ENCODE measurements at places on chromosomes 11 and 22. TPM values are rescaled to one million over a fixed set of nuclear protein-coding genes. Genes with fewer than 3 reads are reported as not detected.

The KRTAP5-11 gene
- 5.4 TPM for total RNA-seq

DNA sequence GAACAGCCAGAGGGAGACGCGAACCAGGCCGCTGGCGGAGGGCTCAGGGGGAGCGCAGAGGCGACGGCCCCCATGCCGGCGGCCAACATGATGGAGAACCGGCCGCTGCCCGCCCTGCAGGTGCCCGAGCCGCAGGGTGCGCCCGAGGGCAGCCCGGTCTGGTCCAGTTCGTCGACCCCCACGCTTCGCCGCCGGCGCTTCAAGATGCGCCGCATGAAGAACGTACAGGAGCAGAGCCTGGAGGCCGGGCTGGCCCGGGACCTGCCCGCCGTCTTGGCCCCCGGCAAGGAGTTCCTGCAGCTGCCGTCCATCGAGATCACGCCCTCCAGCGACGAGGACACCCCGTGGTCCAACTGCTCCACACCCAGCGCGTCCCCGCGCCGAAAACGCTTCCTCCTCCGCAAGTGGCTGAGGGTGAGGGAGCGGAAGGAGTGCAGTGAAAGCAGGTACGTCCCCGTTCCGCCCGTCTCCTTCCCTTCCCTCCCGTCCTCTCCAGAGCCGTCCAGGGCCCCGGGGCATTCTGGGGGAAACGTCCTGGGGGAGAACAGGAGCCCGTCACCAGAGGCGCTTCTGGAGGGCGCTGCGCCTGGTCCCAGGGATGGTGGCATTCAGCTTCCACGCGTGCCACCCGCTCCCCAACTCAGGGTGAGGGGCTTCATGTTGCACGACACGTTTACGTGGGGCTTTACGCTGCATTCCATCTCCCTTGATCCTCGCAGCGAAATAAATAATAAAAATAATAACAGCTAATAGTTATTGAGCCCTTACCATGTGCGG, 840 bp downstream of the GRAMD1B start:
- DNase-seq = peak; percentile 88

DNA sequence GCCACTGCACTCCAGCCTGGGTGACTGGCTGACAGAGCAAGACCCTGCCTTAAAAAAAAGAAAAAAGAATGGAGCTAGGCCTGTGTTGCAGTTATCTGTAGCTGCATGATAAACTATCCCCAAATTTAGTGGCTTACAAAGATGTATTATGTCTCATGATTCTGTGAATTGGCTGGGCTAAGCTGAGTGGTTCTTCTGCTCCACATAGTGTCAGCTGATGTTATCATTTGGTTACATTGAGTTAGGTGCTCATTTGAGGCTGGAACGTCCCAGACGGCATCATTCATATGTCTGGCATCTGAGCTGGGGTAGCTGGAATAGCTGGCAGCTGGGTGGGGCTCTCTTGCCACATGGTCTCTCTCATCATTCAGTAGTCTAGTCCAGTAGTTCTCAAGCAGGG, 8.2 kb upstream of the ASCC2 start:
- DNase-seq = no peak

GRCh38 chr11:22702031-22702430, 35.6 kb downstream of the GAS2 start:
- DNase-seq = no peak

DNA sequence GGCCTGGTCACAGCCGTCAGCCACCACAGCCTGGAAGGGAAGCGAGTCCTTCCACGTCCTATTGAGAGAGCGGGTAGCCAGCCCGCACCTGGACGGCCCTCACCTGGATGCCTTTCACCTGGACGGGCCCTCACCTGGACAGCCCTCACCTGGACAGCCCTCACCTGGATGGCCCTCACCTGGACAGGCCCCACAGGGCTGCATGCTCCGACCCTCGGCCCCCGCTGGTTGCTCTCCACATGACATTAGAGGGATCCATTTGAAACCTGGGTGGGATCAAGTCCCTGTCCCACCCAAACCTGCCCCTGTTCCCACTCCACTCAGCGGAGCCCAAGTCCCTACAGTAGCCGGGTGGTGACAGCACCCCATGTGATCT, 3.7 kb downstream of the C1QTNF6 start:
- DNase-seq = no peak

DNA sequence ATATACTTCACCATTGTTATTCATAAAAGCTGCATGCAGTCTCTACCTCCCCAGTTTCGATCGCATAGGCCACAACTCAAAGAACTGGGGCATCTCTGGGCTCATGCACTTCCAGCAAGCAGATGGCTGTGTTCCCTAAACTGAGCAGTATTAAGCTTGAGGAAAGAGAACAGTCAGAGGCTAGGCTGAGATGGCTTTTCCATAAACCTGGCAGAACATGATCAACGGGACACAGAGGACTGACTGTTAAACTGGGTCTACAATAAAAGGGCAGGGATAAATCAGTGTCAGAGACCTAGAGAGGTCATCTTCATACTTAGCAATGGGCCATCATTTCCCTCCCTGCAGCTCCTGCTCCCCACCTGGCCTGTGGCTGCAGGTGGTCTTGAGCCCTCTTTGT, 171.0 kb upstream of the NECTIN1 start:
- DNase-seq = no peak
